ENCODE measurements at places on chromosomes 12 and 14.

- peak; percentile 83 for DNase-seq
Observed at GRCh38 chr14:75277008-75277814, 1.4 kb upstream of the FOS start.

GRCh38 chr12:66239295-66239694 lies 50.3 kb downstream of the IRAK3 start:
- DNase-seq = no peak

DNA sequence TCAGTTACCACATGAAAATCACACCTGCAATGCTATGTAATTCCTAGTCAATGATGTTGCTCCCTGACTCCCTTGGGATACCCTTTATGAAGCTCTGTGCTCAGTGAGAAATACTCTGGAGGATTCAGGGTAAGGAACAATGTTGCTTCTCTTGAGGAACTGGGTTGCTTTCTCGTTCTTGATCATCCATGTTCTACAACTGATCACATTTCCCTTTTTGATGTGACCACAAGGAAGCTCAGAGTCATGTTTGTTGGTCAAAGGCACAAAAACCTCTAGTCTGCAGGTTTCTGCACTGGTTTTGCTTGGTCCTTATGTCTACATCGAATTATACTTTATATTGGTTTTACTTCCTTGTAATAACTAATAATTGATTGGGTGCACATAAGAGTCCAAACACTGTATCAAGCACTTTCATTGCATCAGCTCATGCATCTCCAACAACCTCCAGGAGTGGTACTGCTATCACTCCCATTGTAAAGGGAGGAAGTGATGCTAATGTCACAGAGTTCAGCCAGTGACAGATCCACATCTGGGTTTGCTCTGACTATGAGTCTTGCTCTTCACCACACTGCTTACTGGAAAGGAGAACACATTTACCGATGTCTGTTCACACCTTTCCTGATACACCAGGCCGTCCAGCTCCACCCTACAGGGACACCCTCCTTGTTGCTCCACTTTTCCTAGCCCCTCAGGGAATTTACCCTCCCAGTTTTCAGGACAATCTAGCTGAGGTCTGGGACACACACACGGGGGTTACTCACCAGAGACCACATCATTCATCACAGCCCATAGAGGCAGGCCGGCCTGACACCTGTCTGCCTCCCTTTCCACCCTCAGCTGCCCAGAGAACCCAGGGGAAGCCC lies 41.0 kb downstream of the CMKLR1 start:
- DNase-seq = no peak

- DNase-seq = no peak
Observed at GRCh38 chr12:127121494-127122084, 1145.4 kb upstream of the TMEM132C start.

GRCh38 chr12:22722779-22723178 lies 97.8 kb downstream of the ETNK1 start:
- DNase-seq = no peak

- no peak for DNase-seq
Observed at GRCh38 chr12:68490476-68490875, 120.2 kb upstream of the RAP1B start.

DNA sequence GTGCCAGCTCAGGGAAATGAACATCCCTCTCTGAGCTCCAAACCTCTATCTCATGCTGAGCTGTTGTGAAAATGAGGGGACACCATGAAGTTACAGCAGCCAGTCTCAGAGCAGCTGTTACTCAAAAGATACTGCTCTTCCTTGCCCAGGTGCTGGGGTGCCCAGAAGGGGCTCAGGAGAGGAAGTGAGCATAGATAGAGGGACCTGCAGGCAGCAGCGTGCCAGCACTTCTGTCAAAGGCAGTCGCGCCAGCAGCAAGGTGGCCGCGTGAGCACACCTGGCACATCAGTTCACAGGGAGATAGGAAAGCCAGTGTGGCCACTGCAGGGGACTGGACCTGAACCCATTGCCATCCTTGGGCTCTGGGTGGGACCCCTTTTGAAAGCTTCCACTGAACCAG lies 27.8 kb downstream of the C14orf132 start:
- DNase-seq = no peak
